ENCODE measurements at places on chromosomes 3 and 15.

DNA sequence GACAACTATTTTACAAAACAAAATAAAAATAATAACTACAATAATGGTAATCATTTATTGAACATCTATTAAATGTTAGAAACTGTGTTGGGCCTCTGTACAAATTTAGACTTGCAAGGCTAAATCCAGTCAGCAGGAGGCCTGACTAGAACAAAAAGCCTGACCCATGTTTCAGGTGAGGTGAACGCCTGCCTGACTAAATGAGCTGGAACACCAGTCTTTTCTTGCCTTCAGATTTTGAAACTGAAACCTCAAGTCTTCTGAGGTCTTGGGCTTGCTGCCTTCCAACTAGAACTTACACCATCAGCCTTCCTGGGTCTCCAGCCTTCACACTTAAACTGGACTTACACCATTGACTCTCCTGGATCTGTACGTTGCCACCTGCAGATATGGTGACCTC, 706.9 kb downstream of the TBL1XR1 start:
- no peak for DNase-seq

- DNase-seq = no peak
Observed at GRCh38 chr3:159030886-159031679, 229.2 kb downstream of the MFSD1 start.

DNA sequence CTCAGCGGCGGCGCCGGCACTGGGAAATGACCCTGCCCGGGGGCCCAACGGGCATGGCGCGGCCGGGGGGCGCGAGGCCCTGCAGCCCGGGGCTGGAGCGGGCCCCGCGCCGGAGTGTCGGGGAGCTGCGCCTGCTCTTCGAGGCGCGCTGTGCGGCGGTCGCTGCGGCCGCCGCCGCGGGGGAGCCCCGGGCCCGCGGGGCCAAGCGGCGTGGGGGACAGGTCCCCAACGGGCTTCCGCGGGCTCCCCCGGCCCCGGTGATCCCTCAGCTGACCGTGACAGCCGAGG, 172 bp downstream of the ITPKA start:
- no peak for DNase-seq

DNA sequence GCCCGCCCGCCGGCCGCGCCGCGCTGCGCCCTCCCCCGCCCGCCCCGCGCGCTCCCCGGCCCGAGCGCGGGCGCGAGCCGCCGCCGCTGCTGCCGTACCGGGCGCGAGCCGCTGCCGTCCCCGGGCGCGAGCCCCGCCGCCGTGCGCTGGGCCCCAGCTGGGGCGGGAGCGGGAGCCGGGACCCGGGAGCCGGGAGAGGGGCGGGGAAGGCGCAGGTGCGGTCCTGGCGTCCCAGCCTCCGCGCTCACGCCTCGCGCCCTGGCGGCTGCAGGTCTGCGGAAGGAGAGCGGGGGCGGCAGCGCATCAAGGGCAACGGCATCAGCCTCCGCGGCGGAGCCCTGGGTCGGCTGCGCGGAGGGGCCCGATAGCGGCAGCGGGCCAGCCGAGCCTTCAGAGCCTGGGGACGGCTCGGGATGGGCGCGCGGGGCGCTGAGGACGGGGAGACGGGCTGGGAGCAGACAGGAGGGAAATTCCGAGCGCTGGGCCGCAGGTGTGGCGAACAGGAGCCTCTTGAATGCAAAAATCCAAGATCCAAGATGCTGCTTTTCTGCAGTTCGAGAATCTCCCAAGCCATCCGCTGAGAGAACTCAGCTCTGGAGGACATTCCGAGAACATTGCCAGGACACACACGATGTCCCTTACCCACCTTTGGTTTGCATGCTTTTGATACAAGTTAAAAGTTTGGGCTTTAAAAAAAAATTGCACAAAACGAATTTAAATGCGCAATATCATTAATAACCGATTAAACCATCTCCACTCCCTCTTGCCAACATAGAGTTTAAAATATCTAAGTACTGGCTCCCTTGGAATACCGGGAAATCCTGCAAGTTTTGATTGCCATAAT, 251.1 kb downstream of the TJP1 start:
- no peak for DNase-seq

DNA sequence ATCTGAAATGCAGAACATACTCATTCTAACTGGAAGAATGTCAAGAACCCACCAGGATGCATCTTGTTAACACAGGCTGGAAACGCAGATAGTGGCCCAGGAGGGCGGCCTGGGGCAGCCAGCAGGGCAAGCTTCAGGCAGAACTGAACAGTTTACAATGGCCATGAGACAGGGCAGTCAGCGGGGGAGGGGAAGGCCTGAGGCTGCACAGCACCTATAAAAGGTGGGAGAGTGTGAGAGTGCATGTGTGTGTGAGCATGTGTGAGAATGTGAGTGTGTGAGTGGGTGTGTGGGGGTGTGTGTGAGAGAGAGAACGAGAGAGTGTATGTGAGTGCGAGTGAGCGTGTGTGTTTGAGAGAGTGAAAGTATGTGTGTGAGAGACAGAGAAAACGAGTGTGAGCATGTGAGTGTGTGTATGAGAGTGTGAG, 26.8 kb upstream of the SLCO2A1 start:
- DNase-seq = no peak

Measured in CD4-positive, alpha-beta T cell treated with Interferon gamma for 1 hour (primary cell).